CD14-positive monocyte (primary cell): ENCODE measurements at places on chromosomes 3 and 15. TPM values are rescaled to one million over a fixed set of nuclear protein-coding genes. Genes with fewer than 3 reads are reported as not detected.

GRCh38 chr15:22915866-22916515 is 64.2 kb downstream of the CYFIP1 start:
- H3K27me3 ChIP-seq = no peaks in the 10 kb centered on the region
- no peak overlapping the region for H3K27ac ChIP-seq
- DNase-seq = no peak

DNA sequence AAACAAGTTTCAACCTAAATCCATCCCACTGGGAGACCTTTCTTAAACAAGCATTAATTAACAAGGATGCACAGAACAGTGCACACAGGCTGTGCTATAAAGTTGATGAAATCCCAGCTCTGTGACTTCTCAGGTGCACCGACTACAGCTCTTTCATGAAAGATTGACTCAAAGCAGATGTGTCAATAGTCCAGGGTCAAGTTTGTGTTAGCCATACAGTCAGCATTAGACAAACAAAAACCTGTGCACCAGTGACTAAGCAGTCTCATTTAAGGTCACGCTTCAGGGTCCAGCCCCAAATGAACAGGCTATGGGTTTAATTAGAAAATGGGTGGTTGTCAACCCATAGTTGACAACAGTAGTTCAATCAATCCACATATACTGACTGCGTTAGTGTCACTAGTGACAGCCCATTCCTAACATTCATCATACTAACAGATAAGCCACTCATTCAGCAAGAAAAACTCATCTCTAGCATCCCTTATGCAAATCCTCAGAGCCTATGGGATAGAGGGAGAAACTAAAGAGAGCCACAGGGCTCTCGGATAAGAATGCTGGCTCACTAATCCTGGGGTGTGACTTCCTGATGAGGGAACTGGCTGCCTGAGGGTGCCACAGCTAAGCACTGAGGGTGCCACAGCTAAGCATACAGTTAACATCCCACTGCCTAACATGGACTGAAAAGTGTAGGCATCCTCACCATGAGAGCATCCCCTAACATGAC is 84.1 kb downstream of the WNT5A start:
- no peaks in the 10 kb centered on the region for H3K27me3 ChIP-seq
- H3K4me1 ChIP-seq = no peaks in the 10 kb centered on the region
- no peak overlapping the region for H3K27ac ChIP-seq
- no peak for DNase-seq
- H3K4me3 ChIP-seq = no peak overlapping the region
- no peaks in the 10 kb centered on the region for H3K36me3 ChIP-seq

GRCh38 chr3:104629038-104629437 is 737.7 kb upstream of the ALCAM start:
- H3K27me3 ChIP-seq = no peaks in the 10 kb centered on the region
- H3K4me1 ChIP-seq = no peaks in the 10 kb centered on the region
- no peak for DNase-seq
- no peak overlapping the region for H3K4me3 ChIP-seq
- H3K36me3 ChIP-seq = no peaks in the 10 kb centered on the region

Gene ACTC1
- polyA plus RNA-seq = not detected

DNA sequence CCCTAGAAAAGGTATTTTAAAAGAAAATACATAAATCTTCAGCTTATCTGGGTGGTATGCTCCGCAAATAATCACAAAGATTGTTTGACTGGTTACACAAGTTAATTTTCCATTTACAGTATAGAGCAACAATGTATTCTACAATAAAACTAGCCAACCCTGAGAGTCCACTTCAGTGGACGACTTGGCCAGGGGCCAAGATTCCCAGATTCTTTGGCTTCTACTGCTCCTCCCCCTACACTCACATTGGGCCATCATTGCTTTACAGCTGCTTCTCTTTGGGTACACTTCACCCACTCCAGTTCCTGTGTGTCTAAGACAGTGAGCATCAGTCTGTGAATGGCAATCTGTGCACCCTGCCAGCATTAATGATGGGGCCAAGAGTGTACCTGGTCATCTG is 17.2 kb upstream of the PRICKLE2 start:
- H3K4me1 ChIP-seq = no peaks in the 10 kb centered on the region
- H3K4me3 ChIP-seq = no peak overlapping the region
- DNase-seq = no peak
- no peaks in the 10 kb centered on the region for H3K27me3 ChIP-seq
- H3K36me3 ChIP-seq = no peaks in the 10 kb centered on the region

Gene COLQ
- 1.2 and 1.9 TPM in 2 replicates for polyA plus RNA-seq

DNA sequence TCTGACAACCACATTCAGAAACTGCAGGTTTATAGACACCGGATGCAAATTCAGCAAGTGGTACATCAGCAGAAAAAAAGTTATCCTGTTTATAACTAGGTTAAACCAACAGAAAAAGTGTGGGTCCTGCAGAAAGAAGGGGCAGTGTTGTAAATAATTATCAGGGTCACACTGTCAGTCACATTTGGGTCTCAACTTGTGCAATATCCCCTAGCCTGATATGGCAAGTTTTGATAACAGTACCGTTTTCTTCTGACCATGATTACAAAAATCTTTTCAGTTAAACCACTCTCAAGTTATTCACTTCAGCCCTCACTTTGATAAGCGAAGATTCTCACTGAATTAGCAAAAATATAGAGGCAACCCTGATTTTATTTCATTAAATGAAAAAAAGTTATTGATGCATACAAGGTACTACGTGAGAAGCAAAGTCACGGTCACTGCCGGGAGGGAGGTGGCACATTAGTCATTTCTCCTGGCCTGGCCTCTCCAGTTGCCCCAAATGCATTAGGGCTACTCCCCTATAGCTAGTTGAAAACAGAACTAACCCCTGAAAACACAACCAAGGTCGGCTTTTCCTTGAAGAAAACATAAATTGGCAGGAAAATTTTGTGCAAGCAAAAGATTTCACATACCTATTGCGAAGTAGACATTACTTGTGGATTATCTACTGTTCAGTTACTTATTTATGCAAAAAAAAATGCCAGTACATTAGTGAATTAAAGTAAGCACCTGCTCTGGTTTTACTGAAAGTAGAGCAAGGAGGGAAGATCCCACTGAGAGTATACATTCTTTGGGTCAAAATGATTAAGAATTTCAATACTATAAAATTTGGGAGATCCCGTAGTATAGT is 28.6 kb downstream of the IL5RA start:
- DNase-seq = no peak
- H3K4me3 ChIP-seq = no peak overlapping the region
- H3K27ac ChIP-seq = no peak overlapping the region
- H3K36me3 ChIP-seq = no peaks in the 10 kb centered on the region
- no peaks in the 10 kb centered on the region for H3K4me1 ChIP-seq
- no peaks in the 10 kb centered on the region for H3K27me3 ChIP-seq

DNA sequence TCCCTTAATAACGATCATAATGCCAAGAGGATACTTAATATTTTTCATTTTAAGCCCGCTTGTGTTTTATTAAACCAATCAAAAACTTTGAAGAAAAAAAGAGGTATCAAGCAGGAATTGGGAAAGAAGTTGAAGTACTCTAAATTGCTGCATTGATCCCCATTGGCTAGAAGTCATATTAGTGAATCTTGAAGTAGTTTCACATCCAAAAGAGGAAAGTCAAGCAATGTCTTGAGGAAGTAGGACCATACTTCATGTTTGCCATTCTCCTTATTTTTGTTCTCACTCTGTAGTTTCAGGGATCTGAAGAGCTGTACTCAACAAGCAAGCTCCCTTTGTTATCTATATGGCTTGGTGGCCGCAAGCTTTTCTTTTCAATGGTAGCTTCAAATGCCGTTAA is 2.2 kb downstream of the SCAANT1 start:
- H3K27ac ChIP-seq = peak overlapping the region; percentile 91
- peaks cover 46% of the 10 kb centered on the region for H3K4me1 ChIP-seq
- H3K27me3 ChIP-seq = no peaks in the 10 kb centered on the region
- peaks cover 30% of the 10 kb centered on the region for H3K36me3 ChIP-seq

DNA sequence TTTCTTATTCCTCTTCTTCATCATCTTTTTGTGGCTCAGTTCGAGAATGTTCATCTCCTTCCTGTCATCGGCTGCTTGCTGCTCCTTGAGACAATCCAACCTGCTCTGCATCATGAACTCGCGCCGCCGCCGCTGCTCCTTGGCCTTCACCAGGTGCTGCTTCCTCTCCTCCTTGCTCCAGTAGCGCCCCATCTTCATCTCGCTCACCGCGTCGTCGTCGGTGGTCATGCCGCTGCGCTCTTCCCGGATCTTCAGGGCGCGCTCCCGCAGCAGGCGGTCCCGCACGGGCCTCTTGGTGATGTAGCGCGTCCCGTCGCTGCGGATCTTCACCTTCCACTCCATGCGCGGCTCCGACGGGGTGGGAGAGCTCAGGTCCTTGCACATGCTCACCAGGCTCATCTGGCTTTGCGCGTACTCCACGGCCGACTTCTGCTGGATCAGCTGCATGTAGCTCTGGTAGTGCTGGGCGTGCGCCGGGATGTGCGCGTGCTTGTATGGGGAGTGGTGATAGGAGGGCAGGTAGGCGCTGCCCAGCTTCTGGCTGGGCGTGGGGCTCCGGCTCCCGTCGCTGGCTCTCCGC is 241.2 kb downstream of the PDZRN3 start:
- no peaks in the 10 kb centered on the region for H3K36me3 ChIP-seq
- H3K27ac ChIP-seq = no peak overlapping the region
- no peak overlapping the region for H3K4me3 ChIP-seq
- H3K4me1 ChIP-seq = no peaks in the 10 kb centered on the region

Gene CHL1
- not detected for polyA plus RNA-seq

DNA sequence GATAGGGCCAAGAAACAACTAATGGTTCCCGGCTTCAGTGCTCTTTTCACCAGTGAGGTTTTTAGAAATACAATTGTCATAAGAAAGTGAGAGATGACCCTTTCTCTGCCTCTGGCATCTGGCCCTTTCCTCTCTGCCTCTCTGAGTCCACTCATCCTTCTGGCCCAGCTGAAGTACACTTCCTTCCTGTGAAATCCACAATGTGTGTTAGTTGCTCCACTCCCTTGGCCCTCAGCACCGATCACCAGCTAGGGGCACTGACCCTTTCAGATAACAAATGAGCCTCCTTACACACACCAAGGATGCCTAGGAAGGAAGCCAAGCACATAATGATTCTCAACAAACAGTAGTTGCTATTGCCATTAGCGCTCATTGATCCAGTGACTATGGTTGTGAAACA is 2.9 kb upstream of the CAV3 start:
- no peaks in the 10 kb centered on the region for H3K36me3 ChIP-seq
- H3K27ac ChIP-seq = no peak overlapping the region
- DNase-seq = no peak
- no peaks in the 10 kb centered on the region for H3K27me3 ChIP-seq

GRCh38 chr3:62905331-62905730 is 30.1 kb upstream of the CADPS start:
- H3K36me3 ChIP-seq = no peaks in the 10 kb centered on the region
- no peak overlapping the region for H3K4me3 ChIP-seq
- H3K27me3 ChIP-seq = no peaks in the 10 kb centered on the region
- no peaks in the 10 kb centered on the region for H3K4me1 ChIP-seq
- no peak for DNase-seq
- no peak overlapping the region for H3K27ac ChIP-seq

DNA sequence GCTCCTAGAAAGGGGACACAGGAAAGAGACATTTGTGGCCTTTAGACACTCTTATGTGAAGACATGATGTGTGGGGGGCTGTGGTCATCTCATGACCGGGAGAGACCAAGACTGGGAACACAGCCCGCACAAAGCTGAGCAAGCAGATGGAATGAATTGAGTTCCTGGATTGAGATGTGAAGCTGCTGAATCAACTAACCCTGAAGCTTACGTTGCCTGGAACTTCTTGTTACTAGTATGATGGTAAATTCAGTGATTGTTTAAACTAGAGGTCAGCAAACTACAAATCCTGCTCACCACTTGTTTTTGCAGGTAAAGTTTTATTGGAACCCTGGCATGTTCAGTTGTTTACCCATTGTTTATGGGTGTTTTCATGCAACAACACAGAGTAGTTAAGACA is 83.4 kb upstream of the BHLHE40 start:
- no peaks in the 10 kb centered on the region for H3K27me3 ChIP-seq
- no peak overlapping the region for H3K27ac ChIP-seq
- H3K36me3 ChIP-seq = no peaks in the 10 kb centered on the region
- no peaks in the 10 kb centered on the region for H3K4me1 ChIP-seq
- no peak for DNase-seq

GRCh38 chr15:55277116-55277564 is 12.5 kb downstream of the RAB27A start:
- H3K27ac ChIP-seq = peak overlapping the region; percentile 77
- peak; percentile 64 for DNase-seq
- H3K4me3 ChIP-seq = peak overlapping the region; percentile 6

DNA sequence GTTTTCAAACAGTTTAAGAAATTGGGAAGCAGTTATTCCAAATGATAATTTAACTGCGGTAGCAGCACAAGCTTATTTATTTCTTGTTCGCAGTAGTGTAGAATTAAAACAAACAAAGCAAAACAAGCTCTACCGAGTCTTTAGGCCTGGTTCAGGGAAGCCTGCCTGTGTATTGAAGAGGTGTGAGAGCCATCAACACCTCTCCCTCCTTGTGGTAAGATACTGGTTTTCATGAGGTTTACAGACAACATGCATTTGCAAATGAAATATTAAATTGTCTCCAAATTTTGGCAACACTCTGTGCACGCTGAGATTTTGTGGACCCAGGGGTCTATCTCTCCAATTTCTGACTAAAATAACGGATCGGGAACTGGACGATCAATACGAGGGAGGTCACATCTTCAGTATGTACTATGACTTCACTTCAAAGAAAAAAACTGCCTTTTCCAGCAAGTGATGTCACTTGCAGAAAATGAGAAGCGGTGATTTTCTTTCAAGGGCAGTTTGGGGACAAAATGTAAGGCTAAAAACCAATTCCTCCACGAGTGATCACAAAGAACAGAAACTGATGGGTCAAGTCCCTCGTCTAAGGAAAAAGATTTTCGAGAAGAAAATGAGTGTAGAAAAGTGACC is 721 bp downstream of the ATR start:
- H3K27ac ChIP-seq = peak overlapping the region; percentile 99
- H3K4me1 ChIP-seq = peaks cover 52% of the 10 kb centered on the region
- DNase-seq = peak; percentile 26
- H3K36me3 ChIP-seq = no peaks in the 10 kb centered on the region
